IPS-NIHi11 (cell line): ENCODE measurements at places on chromosomes 3 and 15.

DNA sequence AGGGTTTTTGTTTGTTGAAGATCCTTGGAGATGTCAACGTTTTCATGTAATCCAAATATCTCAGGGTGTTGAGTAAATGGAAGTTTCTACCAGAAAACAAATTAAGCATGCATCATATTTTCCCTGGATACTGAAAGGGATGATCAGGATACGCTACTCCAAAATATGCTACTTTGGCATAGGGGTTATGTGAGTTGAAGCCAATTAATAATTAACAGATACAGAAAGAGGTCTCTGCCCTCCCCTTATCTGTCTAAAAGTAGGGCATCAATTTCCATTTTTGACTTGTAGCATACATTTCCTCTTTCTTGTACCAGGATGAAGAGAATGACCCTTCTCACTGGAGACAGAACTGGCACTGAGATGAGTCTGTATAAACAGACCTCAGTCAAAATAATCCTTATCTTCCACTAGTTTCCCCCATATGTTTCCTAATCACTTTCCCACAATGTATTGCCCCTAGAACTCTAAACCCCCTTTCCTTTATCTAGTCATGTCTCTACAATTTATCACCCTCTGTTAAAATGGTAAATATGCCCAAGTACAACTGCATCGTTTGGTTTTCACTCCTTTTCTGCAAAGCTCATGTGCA is 17.4 kb upstream of the ASB14 start:
- no peak for DNase-seq

GRCh38 chr15:81908111-81908510 is 137.7 kb downstream of the MEX3B start:
- DNase-seq = no peak

- DNase-seq = no peak
These were observed 60.7 kb downstream of the CAPN7 start for GRCh38 chr3:15266510-15267376.

GRCh38 chr15:45458746-45459403 is 63.7 kb downstream of the SLC30A4 start:
- DNase-seq = peak; percentile 40

DNA sequence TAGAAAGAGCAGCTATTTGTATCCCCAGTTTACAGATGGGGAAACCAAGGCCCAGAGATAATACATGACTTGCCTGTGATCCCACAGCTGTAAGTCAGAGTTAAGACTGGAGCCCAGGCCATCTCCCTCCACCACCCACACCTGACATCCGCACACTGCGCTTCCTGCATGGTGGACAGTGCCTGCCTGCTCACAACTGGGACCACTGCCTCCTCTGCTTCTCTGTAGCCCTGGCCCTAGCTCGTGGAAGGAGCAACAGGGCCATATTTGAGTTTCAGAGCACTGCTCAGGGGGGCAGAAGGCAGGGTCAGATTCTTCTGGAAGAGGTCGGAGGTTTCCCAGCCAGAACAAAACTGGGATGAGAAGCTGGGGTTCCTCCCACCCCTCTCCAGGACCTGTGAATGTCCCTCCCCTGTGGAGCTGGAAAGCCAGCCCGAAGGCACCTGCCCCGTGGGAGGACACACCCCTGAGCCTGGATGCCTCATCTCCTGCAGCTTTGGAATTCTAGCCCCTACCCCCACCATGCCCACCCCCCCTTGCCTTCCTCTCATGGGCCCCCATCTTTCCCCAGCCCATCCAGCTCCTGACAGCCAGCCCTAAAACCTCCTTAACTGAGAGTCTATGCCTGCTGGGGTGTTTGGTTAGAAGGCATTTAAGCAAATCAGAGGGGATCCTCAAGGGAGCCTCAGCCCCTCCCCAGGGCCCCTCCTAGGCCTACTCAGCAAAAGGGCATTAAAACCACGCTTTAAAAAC is 100.1 kb downstream of the TPRA1 start:
- no peak for DNase-seq

DNA sequence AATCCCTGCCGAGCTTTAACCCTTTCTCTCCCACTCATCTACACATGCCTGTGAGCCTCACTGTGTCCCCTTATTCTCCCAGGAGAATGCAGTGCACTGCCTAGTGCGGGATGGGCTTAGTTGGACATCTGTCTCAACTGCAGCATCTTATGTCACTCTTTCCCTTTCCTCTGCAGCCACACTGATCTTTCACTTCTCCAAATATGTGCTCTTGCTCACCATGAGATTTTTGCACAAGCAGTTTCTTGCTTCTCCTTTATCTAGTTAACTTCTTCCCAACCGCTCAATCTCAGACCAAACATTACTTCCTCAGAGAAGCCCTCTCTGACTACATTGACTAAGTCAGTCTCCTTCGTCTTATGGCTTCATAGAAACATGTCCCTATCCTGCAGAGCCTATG is 292.3 kb downstream of the KBTBD8 start:
- no peak for DNase-seq

DNA sequence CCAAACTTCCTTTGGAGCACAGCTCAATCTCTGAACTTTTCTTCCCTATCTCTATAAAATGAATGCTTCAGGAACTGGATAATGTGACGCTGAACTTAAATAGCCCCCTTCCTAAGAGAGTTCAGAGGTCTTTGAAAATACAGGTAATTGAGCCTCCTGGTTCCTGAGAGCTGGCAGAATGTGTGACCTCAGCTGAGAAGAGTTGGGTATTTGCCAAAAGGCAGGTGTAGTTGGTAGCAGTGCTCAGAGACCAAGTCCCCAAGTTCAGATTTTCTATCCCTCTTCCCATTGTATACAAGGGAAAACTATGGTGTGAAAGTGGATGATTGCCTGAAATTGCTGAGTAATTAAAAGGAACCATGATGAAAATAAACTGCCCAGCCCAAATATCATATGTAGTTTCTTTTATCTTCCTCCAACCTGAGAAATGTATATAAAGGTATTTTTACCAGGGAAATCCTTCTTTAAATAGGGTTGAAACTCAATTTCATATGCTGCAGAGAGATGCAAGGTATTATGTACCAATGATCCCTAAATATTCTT is 154.6 kb upstream of the ICE2 start:
- no peak for DNase-seq

DNA sequence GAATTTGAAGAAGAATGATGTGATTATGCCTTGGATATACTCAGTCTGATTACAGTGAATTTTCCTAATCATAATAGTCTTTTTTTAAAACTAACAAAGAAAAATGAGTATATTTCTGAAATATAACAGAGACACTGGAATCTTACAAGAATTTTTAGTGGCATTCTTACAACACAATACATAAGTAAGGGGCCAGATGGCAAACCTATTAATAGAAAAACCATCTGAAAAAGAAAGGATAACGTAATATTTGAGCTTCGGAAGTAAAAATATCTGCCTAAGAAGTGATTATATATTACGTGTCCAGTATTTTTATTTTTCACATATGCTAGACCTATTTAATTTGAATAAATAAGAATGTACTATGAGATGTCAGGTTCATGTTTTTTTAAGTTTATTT is 452.8 kb downstream of the NAALADL2 start:
- no peak for DNase-seq

DNA sequence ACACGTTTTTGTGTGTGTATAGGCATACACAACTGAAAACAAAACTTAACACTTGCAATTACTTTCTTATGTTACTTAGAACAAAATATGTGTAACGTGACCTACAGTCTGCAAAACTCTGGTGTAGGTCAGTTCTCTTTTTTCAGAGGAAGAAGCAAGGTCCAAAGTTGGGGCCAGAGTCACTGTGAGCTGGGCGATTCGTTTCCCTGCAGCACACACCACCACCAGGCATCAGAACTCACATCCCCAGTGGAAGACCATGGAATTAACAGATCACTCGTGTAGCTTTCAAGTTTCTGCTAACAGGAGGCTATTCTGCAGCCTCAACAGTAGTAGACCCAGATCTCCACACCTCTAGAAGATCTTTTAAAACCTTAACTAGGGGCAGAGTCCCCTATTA is 25.8 kb downstream of the ANP32A start:
- no peak for DNase-seq

GRCh38 chr3:106963442-106963841 is 413.8 kb upstream of the CCDC54 start:
- DNase-seq = no peak

DNA sequence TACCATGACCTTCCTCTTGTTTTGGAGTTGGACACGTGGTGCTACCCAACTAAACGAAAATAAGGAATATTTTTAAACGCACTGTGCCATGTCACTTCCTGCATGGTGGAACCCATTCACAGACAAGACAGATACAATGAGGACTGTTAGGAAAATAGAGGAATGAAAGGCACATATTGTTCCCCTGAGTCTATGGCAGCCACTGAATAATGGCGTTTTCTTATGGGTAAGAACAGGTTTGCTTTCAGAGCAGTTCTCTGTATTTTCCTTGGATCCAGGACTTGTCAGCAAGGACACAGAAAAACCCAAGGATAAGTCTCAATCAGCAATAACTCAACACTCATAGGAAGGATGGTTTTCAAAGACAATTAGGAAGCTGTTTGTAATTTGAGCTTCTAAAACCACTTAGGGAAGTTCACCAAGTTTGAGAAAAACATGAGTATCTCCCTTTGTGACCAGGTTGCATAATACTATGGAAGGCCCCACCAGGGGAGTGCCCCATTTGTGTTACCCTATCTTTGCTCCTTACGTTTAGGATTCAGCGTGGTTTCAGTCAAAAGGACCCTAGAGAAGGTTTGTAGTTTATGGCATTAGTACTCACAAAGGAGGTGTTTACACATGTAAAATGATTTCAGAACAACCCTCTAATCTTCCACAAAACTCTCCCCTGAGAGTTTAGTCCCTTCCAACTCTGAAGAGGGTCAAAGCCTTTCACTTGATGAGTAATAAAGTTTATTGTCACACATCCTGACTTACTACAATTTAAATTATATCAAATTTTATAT is 487.2 kb upstream of the ATP11B start:
- no peak for DNase-seq

DNA sequence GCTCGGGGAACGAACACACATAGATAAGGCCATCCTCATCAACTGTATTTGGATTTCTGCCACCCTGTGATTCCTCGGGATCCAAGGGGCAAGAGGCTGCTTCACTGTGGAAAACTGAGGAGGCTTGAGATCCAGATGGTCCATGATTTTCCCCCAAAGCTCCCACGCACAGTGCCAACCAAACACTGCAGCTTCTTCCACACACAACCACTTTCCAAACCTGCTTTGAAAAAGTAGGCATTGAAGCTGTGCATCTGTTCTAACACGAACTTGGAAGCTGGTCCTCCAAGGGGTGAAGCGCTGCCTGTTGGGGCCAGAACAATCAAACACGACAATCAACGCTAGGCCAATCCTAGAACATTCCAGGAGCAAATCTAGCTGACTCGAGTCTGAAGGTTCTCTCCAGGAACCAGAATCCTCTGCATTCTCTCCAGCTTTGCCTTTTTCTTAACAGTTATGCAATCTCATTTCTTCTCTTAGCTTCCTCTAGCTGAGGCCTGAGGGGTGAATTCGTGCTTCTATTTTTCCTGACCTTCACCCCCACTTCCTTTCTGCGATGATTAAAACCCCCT is 104.4 kb downstream of the LRRK1 start:
- no peak for DNase-seq

- no peak for DNase-seq
These were observed 770.3 kb downstream of the PDCD6IP start for GRCh38 chr3:34568766-34569165.

DNA sequence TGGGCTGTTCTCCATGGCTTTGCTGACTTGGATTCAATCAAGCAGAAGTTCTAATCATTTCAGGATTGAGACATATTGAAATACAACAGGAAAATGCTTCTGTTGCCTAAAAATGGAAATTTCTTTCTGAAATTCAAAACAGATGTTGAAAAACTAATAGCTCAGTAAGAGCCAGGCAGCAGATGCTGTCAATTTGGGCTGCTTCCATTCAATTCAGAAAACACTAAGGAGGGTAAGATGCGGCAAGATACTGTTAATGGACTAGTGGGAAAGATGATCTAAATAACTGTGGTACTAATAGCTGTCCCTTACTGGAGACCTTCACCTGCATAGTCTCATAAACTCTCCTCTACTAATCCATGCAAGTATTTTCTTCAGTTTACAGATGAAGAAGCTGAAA is 53.5 kb downstream of the DGKG start:
- no peak for DNase-seq

DNA sequence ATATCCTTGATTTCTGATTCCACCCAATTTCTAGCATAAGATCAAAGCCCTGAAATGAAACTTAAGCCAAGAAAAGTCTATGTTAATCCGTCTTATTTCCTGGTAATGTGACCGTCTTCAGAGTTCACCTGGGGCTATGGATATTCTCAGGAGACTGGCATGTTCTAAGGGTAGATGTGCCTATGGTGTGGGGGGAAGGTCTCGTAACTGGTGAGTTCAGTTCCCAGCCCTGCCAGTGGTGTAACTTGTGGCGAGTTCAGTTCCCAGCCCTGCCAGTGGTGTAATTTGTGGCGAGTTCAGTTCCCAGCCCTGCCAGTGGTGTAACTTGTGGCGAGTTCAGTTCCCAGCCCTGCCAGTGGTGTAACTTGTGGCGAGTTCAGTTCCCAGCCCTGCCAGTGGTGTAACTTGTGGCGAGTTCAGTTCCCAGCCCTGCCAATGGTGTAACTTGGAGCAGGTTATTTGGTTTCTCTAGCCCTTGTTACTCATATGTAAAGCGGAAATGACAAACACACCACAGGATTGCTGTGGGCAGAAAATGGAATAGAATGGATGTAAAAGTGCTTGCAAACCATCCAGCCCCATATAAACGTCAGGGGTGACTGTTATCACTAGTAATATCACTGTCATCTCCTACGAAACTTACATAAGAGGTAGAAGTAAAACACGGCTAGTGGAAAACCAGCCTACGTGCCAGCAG is 30.4 kb downstream of the SLC51A start:
- DNase-seq = no peak
